ENCODE measurements at places on chromosomes 6 and 20.

- DNase-seq = no peak
These were observed 208.3 kb downstream of the TMEM200A start for GRCh38 chr6:130574146-130574545.

- DNase-seq = no peak
These were observed 4.9 kb downstream of the ELMO2 start for GRCh38 chr20:46401478-46401860.

DNA sequence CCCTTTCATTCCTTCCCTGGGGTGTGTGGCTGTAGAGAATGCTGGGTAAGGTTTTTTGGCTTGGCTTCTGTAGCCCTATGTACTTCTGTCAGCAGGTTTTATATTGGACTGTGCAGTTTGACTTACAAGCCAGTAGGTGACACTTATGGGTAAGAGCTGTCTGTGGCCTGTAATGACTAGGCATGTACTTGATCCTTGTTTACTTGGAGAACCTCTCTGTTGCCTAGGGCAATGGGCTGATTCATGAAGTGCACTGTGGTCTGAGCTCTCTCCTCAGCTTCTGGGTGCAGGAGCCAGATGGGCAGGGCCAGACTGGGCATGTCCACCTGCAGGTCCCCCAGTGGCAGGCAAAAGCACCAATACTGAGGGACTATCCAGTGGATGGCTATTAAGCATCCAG is 544.6 kb downstream of the ADGRB3 start:
- DNase-seq = no peak

DNA sequence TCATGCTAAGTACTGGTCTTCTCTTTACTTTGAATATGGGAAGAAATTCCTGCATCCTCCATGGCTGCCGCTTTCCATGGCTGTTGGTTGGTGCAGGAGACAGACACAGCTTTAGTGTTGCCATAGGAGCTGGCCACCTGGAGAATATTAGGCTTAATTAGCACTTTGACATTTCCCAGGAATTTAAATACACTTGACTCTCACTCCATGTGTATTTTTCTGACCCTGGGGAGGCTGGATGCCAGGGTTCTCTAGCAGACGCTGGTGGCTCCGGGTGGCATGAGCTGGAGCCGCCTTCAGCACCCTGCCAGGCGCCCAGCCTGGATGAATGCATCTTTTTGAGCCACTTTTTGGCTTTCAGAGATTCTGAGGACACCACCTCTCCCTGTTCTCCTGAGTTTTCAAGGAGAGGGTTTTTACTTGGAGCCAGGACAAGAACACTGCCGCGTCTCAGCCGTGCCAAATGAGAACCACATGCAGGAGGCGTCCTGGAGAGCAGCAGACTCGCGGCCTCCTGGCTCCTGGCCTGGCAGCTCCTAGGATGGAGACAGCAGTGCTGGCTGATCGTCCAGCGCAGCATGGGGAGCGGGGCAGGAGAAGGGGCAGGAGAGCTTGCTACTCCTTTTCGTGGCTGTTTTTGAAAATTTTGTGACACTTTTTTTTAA is 258.8 kb downstream of the SMOC2 start:
- no peak for DNase-seq

DNA sequence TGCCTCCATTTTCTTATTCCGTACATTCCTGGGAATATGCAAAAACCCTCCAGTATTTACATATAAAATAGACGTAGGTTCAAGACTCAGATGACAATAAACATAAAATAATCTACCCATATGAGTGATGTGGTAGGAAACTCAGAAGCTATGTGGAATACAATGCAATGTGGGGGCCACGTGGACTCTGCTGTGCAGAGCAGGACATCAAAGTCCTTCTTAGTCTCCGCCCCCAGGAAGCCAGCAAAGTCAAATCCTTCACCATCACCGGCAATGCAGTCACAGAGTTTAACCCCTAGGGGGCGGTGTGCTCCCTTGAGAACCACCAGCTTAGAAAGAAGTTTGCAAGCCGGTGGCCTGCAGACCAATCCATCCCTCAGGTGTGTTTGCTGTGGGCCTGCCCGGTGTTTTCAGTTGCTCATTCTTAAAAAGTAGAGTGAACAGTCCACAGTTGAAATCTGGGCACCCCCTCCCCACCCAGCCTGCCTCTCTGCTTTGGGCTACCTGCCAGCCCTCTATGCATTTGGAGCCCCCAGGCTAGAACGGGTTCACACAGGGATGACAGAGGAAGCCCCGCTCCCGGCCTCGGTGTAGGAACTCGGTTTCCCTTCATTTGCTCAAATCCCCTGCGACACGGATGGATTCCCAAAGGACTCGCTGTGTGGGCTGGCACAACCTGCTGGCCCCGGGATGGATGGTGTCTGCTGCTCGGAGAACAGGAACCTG is 59.9 kb downstream of the SULF2 start:
- DNase-seq = peak; percentile 70

GRCh38 chr6:164035900-164036485 is 621.5 kb downstream of the QKI start:
- DNase-seq = no peak

GRCh38 chr6:72724545-72724944 is 102.7 kb downstream of the KCNQ5 start:
- no peak for DNase-seq

DNA sequence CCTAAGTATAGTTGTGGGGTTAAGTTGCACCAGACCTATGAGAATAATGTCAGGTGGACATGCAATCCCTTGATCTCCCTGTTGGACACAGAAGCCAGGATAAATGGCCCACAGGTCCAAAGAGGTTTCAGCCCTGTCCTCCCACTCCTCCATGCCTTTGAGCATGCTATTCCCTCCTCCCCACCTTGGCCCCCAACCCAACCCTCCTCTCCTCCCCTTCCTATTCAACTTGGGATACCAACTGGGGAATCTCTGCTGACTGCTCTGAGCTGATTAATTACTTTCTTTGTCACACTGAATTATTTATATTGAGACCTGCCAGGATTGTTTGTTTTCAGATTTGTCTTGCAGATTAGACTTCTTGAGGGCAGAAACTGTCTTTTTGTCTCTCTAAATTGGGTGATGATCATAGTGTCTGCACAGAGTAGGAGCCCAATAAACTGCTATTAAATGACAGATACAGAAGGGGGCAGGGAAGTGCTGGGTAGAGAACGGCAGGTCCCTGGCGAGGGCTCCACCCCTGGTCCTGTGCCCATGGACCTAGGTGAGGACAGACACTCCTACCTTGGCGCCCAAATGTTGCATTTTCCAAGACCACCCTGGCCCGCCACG is 120.9 kb downstream of the UNC5CL start:
- DNase-seq = no peak

- no peak for DNase-seq
These were observed 309.9 kb upstream of the CDYL start for GRCh38 chr6:4466261-4466660.

GRCh38 chr6:133254552-133255228 is 13.5 kb downstream of the EYA4 start:
- DNase-seq = no peak

GRCh38 chr6:69398311-69398710 is 398.5 kb downstream of the LMBRD1 start:
- DNase-seq = no peak

DNA sequence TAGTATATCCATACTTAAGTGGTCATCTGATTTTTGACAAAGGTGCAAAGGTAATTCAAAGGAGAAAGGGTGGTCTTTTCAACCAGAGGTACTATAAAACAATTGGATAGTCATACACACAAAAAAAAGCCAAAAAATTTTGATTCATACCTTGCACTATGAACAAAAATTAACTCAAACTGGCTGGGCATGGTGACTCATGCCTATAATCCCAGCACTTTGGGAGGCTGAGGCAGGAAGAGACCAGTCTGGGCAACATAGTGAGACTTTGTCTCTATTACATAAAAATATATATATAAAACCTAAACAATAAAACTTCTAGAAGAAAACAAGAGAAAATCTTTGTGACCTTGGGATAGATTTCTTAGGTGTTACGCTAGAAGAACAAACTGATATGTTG is 43.8 kb upstream of the ADIG start:
- no peak for DNase-seq

DNA sequence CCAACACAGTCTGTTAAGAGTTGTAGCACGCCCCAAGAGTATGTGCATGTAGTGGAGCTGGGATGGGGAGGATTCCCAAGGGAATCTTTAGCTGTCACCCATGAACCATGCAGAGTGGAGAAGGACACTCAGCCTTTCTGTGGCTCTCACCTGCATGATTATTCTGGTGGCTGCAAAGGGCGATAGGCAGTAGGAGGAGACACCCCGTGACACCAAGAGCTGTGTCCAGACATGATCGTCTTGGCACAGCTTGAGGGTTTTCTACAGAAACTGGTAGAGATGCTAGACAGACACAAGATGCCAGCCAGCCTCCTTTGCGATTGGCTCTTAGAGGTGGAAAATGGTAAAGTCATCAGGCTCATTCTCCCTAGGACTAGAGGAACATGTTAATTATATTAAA is 3.1 kb upstream of the CSE1L start:
- no peak for DNase-seq
